Amniotic stem cell (primary cell): ENCODE measurements at places on chromosomes 6 and 20.

- no peak for DNase-seq
Measured at GRCh38 chr20:46572153-46572552, 21.7 kb upstream of the OCSTAMP start.

- no peak for DNase-seq
Measured at GRCh38 chr20:32966382-32966781, 37.9 kb downstream of the SUN5 start.

DNA sequence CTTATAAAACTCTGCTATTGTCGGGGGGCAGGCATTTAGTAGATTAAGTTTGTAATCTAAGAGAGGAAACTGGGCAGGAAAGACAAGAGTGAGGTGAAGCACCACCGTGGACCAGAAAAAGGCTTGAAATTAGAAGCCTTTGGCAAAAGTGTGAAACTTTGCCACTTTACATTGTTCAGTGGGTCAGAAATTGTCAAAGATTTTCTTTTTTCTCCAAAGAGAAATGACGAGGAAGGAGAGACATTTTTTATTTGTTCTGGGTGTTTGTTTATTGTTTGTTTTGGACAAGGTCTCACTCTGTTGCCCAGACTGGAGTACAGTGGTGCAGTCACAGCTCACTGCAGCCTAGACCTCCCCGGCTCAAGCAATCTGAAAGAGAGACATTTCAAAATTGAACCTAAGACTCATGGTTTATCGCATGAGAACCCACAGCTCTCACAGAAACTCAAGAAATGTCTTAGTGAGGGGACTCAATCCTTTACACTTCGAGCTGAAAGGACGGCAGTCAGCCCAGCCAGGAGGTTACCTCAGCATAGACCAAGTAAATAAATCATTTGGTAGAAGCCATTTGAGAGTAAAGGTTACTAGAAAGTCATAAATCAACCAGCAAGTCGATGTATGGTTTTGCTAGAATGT lies 262.8 kb upstream of the TAB2 start:
- DNase-seq: no peak

DNA sequence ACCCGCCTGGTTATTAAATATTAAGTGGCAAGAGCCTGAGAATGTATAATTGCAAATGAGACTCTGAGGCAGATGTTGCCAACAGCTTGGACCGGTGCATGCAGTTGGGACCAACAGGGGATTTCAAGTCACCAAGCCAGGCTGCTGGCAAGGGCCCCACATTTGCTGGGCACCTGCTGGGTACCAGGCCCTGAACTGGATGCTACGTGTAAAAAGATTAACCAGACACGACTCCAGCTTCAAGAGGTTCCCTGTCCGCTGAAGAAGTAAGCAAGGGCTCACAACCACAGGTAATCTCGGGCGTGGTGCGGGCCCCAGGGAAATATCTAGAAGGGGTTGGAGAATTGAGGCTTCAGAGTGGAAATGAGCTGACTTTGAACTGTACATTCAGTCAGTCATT lies 13.2 kb upstream of the SIRPA start:
- no peak for DNase-seq

DNA sequence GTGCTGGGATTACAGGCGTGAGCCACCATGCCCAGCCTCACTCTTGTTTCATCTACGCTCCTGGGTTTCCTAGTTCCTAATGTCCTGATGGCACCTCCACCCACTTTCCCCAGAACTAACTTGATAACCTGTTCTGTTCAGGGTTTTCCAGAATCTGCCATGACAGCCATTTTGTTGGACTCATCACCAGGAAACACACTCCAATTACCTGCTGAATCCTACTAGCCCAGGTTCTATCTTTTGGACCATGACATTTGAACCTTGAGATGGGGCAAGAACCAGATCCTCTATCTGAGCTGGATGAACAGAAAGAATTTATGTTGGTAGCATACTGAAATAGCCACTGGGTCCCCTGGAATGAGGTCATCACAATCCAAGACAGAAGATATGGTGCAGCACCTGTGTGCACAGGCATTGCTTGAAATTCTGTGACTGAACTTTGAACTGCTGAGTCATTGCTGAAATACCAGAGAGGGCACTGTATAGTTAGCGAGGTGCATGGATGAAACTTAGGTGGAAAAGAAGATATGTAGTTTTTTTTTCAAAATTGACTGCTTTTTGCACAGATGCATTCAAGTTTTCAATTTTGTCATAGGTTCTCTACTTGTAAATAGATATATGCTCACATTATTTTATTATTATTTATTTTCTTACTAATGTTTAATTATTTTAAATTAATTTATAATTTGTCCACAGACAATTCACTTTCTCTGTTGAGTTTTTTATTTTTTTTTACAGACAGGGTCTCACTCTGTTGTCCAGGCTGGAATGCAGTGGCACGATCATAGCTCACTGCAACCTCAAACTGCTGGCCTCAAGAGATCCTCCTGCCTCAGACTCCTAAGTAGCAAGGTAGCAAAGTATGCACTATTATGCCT lies 42.8 kb upstream of the TASP1 start:
- DNase-seq: no peak

DNA sequence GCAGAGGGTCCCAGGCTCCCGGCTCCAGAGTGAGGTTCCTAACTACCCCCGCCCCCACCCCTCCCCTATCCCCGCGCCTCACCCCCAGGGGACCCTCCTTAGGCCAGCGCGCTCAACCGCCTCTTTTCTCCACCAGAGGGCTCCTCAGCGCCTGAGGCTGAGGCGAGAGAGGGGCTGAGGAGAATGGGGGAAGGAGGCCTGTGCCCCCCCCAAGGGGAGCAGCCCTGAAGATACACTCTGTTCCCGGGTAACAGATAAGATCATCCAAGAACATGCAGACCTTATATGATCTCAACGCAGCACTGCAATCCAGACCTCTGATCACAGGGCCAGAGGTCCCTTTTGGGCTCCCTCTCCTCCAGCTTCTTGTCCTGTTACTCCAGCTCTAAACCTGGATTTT lies 43.3 kb upstream of the MRPS10 start:
- DNase-seq: no peak

DNA sequence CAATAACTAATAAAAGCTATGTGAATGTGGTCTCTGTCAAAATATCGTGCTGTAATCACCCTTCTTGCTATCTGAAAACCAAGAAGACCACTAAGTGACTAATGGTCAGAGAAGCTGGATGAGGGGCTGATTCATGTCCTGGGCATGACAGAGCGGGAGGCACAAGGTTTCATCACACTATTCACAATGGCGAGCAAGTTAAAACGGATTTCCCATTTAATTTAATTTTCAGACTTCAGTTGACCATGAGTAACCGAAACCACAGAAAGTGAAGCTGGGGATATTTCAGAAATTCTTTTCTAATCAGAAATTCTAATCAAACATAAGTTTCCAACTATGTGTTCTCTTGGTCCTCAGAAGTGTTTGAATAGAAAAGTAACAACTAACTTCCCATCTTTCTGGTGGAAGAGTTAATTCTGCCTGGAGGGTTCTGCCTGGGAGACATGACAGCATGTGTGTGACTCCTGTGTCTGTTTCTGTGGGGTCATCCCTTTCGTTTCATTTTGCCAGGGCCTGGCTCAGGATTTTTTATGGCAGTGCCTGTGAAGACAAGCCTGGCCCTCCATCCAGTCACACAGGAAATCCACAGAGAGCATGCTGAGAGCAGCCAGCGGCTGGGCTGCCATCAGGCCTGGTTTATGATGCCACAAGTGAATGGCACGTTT lies 98.9 kb downstream of the FAM120B start:
- peak; percentile 92 for DNase-seq

GRCh38 chr6:84284428-84285049 lies 57.1 kb upstream of the CEP162 start:
- no peak for DNase-seq

DNA sequence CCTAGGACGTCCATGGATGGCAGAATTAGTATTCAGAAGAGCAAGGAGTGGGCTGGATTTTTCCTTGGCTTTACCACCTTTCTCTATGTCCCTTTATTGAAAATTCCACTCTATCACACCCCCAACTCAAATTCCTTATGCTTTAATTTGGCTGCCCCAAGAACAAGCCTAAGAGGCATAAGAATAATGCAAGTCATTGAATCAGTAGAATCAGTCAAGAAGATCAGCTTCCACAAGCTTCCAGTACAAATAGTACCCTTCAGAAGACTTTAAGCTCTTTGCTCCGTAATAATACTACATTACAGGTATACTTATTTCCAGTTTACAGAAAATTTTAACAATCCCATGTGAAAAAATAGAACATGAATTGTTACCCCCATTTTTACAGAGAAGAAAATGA lies 51.0 kb upstream of the SNAP25 start:
- no peak for DNase-seq

DNA sequence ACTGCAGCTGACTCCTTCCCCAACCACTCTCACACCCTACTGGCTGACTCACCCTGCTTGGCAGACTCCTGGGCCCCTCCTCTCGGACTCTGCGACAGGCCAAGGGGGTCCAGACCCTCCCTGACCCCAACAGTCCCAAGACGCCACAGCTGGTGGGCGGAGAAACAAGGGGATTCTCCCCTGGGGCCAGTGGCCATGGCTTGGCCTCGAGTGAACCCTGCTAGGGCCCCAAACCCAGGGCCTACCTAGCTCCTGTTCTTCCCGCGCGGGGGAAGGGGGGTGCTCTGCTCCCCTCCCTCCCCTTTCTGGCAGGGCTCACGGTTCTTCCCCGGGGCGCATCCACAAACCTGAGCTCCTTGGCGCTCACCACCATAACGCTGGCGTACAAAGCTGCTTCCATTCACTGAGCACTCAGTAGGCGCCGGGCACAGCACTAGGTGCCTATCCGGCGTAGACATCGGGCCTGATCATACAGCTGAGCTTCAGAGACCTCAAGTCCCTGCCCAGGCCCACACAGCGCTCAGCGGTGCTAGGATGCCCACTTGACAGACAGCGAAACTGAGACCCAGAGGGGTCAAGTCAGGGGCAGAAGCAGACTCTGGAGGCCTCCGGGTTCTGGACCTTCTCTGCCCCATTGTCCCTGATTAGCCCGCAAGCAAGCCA lies 597 bp downstream of the ADA start:
- no peak for DNase-seq

- no peak for DNase-seq
Measured at GRCh38 chr20:61347443-61347842, 95.4 kb downstream of the CDH4 start.

GRCh38 chr20:3632311-3633004 lies 30.7 kb downstream of the GFRA4 start:
- no peak for DNase-seq

DNA sequence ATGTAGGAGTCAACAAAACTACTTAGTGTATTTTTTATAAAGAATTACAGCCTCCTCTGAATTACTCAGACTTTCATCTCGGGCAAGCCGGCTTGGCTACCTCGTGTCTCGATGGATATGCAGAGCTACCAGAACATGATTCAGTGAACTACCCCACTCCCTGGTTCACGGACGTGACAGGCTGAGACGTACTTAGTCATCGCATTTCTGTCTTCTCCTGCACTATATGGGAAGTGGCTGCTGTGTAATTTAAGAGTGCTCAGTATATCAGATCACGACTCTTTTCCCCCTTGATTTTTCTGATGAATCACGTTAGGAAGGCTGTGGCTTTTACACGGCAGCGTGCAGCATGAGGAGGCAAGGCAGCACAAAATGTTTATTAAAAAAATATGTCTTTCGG lies 302.7 kb upstream of the ZFP64 start:
- peak; percentile 73 for DNase-seq

DNA sequence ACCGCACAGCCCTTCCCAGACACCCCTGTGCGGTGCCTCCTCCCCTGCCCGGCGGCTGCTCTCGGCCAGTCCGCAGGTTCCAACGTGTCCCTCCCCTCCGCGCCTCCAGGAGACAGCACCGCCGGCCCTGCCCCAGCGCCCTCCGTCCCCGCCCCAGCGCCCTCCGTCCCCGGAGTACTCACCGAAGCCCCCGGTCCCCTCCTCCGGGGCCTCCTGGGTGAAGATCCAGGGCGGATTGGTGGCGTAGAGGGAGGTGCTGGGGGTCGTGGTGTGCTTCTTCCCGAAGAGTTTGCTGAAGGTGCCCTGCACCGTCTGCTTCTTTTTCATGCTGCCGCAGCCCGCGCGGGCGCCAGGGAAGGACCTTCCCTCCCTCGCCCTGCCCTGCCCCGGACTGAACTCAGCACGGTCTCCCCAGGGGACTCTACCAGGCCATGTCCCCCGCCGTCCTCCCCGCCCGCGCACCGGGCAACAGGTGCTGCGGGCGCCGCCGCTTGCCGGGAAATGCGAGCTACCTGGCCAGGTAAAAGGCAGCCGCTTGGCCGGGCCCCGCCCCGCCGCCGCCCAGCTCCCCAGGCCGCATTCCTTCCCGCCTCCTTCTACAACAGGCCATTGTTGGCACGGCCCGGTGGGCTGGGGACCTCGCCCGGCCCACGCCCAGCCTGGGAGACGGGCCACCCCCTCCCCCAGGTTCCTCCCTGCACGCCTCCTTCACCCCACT lies at the start of gene C6orf132:
C6orf132 (minus strand) TSS at position 503 of the 718 bp plus-strand sequence; CDS start at position 327, 176 bp downstream.
- DNase-seq: no peak

DNA sequence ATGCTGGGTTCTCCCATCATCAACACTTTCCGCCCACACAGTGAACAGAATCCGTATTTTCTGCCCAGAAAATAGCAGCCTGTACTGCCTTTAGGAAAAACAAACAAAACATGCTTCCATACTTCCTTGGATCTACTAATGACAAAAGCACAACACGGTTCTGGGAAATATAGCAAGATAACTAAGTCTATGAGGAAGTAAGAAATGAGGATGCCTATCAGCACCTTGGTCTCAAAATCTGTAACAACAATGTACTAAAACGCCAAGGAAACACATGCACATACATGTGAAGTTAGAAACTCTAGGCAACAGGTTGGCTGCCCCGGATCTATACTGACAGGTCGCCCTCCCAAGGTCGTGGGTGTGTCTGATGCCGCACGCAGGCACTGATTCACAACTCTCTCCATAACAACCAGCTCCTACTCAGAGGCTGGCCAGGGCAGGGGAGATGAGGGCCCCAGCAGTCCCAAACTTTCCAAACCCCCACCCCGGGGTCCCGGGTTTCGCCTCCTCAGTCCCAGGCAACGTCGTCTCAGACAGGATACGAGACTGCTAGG lies 710 bp downstream of the BTBD9 start:
- peak; percentile 45 for DNase-seq

GRCh38 chr6:117668736-117669135 lies 6.5 kb upstream of the NUS1 start:
- no peak for DNase-seq

GRCh38 chr6:328136-328670 lies 35.9 kb downstream of the DUSP22 start:
- DNase-seq: no peak

GRCh38 chr6:33607784-33608161 lies 13.3 kb upstream of the ITPR3 start:
- no peak for DNase-seq

- no peak for DNase-seq
Measured at GRCh38 chr6:158231551-158232315, 63.6 kb downstream of the GTF2H5 start.

GRCh38 chr6:25193460-25194171 lies 85.6 kb upstream of the CARMIL1 start:
- DNase-seq: peak; percentile 84
